Fibroblast of the aortic adventitia (primary cell): ENCODE measurements at places on chromosomes 11 and 22.

- no peak for DNase-seq
Observed at GRCh38 chr11:41308286-41308685, 151.2 kb downstream of the LRRC4C start.

- no peak for DNase-seq
Observed at GRCh38 chr22:43828725-43828997, 16.6 kb upstream of the EFCAB6 start.

DNA sequence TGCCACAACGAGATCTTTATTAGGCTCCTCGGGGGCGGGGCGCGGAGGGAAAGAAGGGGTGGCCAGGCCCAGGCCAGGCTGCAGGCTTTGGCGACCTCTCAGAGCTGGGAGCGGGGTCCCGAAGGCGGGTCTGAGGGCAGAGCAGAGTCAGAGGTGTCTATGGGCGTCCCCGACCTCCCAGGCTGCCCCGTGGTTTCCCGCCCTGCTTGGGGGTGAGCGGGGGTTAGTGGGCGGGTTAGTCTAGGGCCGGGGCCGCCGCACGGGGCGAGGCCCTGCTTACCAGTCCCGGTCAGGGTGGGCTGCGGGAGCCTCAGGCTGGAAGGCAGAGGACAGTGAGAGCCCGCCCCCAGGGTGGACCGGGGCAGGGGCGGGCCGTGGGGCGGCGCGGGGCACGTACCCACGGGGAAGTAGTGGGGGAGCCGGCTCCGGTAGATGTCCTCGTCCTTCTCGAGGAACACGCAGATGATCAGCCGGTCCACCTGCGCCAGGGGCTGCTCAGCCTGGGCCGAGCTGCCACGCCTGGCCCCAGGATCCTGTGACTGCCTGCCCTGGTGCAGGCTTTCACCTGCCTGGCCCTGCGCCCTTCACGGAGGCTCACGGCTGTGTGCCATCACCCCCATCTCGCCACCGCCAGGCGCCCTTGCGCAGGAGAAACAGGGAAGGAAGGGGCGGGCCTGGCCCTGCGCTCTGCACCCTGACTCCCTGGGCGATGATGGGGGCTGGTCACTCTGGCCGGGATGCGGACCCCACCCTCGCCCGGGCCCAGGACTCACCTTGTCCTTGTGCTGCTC is 12.5 kb downstream of the OTUB1 start:
- DNase-seq = no peak

- DNase-seq = no peak
Observed at GRCh38 chr11:92227959-92228935, 3.6 kb downstream of the FAT3 start.

DNA sequence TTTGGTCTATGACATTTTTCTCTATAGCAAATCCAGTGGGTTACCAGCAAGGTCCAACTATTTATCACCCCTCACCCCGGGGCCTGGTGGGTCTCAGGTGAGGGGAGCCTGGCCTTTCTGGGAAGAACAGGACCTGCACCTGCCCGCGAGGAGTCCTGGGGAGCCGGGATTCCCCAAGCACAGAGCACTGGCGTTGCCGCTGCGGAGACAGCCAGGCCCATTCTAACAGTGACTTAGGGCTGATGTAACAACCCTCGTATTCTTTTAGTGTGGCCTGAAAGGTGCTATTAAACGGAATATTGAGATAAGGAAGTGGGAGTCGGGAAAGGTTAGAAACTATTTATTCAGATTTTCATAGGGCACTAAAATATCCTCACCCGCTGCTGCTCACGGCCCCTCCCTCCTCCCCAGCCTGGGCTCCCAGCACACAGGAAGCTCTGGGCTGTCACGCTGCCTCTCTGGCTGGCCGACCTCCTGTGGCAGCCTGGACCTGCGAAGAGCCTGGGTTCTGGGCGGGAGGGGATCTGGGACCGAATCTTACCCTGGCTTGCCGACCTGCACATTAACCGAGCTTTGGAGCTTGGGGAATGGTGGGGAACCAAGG is 141.2 kb downstream of the MIAT start:
- no peak for DNase-seq

GRCh38 chr11:134667505-134667904 is 255.5 kb upstream of the B3GAT1 start:
- DNase-seq = no peak

GRCh38 chr11:124983674-124984511 is 29.9 kb downstream of the CCDC15 start:
- DNase-seq = no peak

DNA sequence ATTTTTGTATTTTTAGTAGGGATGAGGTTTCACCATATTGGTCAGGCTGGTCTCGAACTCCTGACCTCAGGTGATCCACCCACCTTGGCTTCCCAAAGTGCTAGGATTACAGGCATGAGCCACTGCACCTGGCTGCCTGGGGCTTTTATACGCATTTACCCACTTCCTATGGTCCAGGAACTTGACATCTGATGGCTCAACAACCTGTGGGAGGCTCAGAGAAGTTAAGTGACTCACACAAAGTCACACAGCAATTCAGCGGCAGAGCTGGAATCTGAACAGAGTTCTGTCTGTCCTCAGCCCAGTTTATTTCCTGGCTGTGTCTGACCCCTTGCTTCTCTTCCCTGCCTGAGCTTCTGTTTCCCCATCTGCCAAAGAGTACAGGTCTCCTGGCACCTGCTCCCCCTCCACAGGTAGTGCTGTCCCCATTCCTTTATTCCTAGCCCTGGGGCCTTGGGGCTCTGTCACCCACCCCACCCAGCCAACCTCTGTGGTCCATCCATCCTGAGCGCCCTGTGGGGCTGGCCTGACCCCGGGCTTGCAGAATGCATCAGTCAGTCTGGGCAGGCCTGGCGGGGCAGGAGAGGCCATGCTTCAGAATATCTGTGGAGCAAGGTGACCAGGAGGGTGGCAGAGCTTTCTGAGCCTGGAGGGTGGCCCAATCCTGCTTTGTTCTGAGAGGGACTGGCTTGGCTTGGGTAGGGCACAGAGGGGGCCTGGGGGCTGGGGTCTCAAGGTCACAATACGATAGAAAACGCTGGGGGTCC is 50.6 kb downstream of the CACNA1I start:
- DNase-seq = no peak

- DNase-seq = no peak
Observed at GRCh38 chr11:116647305-116648080, 125.3 kb downstream of the BUD13 start.

GRCh38 chr11:34036456-34036855 is 15.1 kb upstream of the CAPRIN1 start:
- DNase-seq = peak; percentile 25

DNA sequence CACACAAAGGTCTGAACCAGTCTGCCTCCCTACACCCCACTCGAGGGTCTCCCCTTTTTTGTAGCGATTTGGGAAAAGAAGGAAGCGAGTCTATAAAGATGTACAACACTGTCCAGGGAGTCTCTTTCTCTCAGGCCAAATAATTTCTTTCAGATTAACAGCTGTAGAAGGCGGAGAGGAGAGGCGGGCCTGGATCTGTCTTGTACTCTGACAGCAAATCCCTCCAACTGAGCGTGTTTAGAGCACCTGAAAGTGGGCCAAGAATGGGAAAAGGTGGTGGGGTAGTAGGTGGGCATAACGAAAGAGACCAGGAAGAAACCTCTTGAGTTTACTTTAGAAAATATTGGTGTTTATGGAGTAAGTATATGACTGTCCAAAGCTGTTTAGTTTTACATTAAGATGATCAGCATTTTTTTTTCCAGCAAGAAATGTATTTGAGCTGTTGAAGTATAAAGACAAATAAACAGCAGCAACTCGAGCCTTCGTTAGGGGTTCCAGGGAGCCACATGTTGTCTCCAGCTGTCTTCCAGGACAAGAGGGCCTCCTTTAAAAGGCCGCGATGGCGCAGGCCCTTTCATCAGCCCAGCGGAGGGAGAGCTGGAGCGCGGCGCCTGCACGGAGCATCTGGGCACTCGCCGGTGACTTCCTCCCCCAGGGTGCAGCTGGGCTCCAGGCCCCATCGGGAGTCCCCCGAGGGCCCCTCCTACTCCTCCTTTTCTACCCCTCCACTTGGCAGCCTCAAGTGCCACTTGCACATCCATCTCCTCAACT is 34.9 kb downstream of the SCUBE1 start:
- no peak for DNase-seq

DNA sequence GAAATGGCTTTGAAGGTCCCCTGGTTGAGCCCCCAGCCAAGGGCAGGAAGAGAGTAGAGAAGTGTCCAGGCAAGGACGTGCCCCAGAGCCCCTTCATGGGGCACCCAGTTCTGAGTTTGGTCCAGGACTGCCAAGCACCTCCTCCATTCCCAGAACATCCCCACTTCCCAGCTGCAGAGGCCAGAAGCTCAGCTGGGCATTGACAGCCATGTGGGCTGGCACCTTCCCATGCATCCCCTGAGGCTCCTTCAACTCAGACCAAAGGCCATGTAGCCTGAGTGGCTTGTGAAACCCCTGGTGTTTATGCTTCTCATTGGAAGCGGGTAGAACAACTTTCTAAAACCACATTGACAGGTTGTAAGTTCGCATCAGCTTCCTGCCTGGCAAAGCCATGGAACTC is 789.6 kb downstream of the TBC1D22A start:
- no peak for DNase-seq

- DNase-seq = peak; percentile 35
Observed at GRCh38 chr22:42939451-42939881, 75.5 kb downstream of the PACSIN2 start.

- DNase-seq = no peak
Observed at GRCh38 chr22:49437956-49438355, 389.7 kb downstream of the BRD1 start.

GRCh38 chr11:60143768-60144167 is 39.1 kb downstream of the MS4A6A start:
- no peak for DNase-seq
